ENCODE measurements at places on chromosomes 13 and 19. TPM values are rescaled to one million over a fixed set of nuclear protein-coding genes. Genes with fewer than 3 reads are reported as not detected.

DNA sequence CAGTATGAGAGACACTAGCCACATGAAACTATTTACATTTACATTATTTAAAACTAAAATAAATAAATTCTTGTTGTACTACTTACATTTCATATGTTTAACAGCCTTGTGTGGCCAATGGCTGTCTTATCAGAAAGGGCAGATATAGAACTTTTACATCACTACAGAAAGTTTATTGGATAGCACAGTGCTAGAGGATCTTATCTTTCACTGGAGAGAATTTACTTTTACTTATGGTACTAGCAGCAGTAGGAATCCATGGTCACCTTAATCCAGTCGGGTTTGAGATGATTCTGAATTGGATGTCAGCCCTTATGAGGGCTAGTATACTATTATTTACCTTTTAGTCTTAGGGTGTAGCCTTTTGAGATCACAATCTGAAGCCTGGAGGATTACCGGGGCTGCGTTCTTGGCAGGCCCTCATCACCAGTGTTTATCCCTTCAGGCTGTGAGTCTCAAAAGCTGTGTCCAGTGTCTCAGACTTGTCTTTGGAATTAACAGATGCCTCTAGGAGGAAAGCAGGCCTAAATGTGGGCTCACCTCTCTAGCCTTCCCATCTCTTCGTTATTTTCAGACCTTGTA, 21.7 kb downstream of the IFT88 start:
- no peaks in the 10 kb centered on the region for H3K27me3 ChIP-seq
- no peak for DNase-seq
- H3K4me3 ChIP-seq, result no peak overlapping the region
- H3K36me3 ChIP-seq, result peaks cover 14% of the 10 kb centered on the region
- no peaks in the 10 kb centered on the region for H3K4me1 ChIP-seq
- H3K27ac ChIP-seq, result no peak overlapping the region

- DNase-seq, result no peak
- no peak overlapping the region for H3K4me3 ChIP-seq
- H3K4me1 ChIP-seq, result peaks cover 26% of the 10 kb centered on the region
Measured at GRCh38 chr13:109949397-109949796, 163.0 kb upstream of the IRS2 start.

DNA sequence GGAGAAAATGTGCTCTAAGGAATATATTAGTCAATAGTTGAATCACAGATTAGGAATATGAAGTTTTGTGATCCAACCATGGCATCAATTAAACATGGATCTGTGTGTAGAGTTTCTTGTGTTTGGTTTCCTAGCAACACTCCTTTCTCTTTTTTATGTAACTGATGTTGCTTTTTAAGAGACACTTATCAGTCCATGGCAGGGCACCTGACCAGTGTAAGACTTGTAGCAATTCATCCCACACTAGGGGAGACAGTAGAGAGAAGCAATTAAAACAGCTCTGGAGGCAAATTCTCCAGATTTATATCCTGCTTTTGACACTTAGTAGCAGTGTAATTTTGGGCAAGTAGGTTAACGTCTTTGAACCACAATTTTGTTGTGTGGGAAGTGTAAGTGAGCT, 1229.0 kb downstream of the PCDH9 start:
- no peak overlapping the region for H3K4me3 ChIP-seq
- H3K36me3 ChIP-seq, result peaks cover 10% of the 10 kb centered on the region
- H3K27ac ChIP-seq, result no peak overlapping the region
- no peaks in the 10 kb centered on the region for H3K4me1 ChIP-seq
- DNase-seq, result no peak

GRCh38 chr13:78998630-78999315, 339.8 kb upstream of the OBI1 start:
- no peaks in the 10 kb centered on the region for H3K27me3 ChIP-seq
- DNase-seq, result no peak
- H3K4me3 ChIP-seq, result no peak overlapping the region

DNA sequence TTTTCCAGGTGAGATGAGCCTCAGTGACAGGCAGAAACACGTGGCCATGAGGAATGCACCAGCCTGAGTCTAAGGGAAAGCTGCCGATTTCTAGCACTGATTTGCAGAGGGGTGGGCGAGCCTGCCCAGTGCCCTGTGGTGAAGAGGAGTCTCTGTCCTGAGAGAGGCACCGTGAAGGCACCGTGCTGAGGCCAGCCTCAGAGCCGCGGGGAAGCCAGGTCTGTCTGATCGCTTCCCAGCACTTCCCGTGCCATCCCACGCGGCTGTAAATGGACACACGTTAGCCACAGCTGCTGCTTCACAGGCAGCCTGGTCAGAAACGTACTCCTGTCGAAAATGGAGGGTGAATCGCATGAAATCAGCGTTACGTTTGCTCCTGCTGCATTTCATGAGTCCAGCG, 79.8 kb downstream of the ATP11A start:
- H3K36me3 ChIP-seq, result no peaks in the 10 kb centered on the region
- DNase-seq, result no peak
- H3K27ac ChIP-seq, result no peak overlapping the region
- H3K4me1 ChIP-seq, result no peaks in the 10 kb centered on the region

The SPTBN4 gene
- 0.51 TPM for total RNA-seq

The IGFL1 gene
- not detected for total RNA-seq
